Esophagus squamous epithelium (tissue), 5 donors: ENCODE measurements at places on chromosomes 5 and 9.

GRCh38 chr5:144162686-144163085 lies 7.8 kb downstream of the YIPF5 start:
- no peak for DNase-seq

DNA sequence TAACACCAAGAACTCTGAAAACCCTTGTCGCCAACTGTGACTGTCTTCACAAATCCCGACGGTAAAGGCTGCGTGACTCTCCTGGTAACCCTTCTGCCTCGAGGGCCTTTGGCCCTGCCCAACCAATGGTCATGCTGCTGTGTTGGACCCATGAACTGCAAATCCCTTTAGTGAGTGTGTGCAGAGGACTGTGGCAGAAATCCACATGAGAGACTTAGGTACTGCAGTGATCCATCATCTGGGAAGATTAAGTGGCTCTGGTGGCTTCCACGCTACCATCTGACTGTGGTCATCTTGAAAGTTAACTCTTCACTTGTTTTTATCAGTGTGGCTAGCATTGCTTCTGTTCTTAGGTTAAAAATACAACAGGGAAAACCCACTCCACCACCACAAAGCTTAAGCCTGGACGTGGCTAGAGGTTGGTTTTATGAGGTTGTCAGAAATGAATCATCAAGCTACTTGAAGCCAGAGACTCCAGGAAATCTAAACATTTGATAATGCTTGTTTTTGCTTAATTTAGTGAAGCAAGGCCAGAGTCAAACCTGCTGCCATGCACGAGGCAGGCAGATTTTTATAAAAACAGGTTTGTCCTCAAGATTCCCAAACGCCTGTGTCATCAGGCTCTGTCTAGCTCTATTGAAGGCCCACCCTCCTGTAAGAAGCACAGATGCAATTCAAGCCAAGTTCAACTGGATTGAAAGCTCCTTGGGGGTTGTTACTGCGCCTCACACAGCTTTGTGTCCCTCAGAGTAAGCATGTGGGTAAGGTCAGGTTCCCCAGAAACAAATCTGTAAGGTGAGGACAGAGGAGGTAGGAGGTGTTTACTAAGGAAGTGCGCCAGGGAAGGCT lies 52.7 kb upstream of the ERCC6L2 start:
- DNase-seq: no peak

DNA sequence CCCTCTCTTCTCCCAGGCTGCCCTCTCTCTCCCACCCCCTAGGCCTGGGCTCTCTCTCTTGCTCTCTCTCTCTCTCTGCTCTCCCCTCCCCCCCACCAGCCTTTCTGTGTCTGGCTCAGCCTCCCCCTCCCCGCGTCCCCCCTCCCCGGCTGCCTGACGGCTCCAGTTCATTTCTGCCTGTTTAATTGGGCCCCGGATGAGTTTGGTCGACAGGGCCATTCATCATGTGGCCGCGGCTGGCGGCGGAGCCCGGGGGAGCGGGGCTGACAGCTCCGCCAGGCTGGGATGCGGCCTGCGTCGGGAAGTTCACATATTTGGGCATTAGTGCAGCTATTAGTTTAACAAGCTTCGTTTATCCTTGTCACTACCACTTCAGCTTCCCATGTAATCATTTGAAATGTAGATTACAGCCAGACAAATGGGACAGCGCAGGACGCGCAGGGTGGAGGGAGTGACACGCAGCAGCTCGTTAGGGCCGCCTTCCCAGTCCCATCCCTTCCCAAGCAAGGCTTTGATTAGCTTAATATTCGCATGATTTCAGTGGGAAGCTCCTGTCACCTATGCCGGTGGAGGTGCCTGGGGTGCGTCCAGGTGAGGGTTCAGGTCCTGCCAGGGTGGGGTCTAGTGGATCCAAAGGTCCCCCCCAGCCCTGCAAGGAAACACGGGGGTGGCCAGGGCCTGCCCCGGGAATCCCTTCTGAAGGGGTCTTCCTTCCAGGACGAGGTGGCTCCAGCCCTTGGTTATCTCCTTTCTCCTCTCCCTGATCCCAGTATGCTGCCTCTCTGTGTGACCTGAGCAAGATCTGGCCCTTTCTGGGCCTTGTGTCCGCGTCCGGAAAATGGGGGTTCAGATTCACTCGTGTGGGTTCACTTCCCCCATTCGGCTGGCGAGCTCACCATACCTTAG lies 214.8 kb downstream of the PAX5 start:
- DNase-seq: no peak

- no peak for DNase-seq
Observed at GRCh38 chr9:98532574-98532973, 176.2 kb downstream of the GABBR2 start.

DNA sequence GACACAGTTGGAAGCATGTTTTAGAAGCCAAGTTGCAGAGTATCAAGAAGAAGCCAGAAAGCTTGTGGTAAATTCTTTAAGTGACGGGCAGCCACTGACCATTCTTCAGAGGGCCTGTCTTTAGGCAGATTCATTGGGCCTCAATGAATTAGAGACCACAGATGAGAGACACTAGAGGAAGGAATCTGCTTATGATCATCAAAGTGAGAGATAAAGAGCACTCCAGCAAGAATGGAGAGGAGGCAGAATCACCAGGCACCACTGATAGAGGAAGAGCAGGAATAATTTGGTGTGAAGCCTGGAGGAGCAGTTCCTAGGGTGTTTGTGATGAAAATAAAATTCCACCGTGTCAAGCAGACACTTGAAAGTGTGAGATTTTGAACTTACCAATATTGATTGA lies 365.9 kb upstream of the SLC30A5 start:
- no peak for DNase-seq

DNA sequence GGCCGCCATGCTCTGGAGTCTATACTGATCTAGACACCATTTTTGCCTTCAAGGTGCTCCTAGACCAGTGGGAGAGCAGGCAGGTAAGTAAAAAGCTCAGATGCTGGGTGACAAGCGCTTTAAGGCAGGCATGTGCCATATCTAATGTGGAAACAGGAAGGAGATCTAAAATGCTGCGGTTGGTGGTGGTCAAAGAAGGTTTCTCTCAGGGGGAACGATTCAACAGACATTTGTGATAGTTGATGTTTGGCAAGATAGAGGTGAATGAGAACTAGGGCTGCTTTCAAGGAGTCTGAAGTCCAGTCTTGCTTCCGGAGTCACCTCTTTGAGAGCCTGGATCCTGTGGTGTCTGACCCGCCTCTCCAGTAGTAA lies 146.2 kb upstream of the KLF4 start:
- DNase-seq: no peak

- no peak for DNase-seq
Observed at GRCh38 chr9:130532426-130533080, 46.8 kb upstream of the FUBP3 start.

- DNase-seq: no peak
Observed at GRCh38 chr9:135906291-135907005, 898 bp downstream of the CAMSAP1 start.

GRCh38 chr5:53472720-53473510 lies 7.5 kb upstream of the FST start:
- no peak for DNase-seq

DNA sequence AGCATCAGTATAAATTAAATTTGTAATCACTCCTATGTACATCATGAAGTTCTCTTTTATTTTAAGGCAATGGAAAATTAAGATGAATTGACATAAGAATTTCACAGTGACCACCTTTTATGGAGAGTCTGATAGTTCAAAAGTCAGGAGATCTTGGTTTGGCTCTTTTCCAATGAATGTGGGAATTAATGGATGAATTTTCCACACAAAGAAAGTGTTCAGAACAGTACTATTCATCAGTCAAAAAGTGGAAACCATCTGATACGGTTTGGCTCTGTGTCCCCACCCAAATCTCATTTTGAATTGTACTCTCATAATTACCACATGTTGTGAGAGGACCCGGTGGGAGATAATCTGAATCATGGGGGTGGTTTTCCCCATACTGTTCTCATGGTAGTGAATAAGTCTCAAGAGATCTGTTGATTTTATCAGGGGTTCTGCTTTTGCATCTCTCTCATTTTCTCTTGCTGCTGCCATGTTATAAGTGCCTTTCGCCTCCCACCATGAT lies 24.5 kb downstream of the CCDC125 start:
- no peak for DNase-seq

- DNase-seq: no peak
Observed at GRCh38 chr9:25936031-25936430, 257.8 kb upstream of the TUSC1 start.

- DNase-seq: no peak
Observed at GRCh38 chr9:9951556-9952160, 661.1 kb downstream of the PTPRD start.

GRCh38 chr5:145989428-145989827 lies 53.0 kb downstream of the SH3RF2 start:
- no peak for DNase-seq

DNA sequence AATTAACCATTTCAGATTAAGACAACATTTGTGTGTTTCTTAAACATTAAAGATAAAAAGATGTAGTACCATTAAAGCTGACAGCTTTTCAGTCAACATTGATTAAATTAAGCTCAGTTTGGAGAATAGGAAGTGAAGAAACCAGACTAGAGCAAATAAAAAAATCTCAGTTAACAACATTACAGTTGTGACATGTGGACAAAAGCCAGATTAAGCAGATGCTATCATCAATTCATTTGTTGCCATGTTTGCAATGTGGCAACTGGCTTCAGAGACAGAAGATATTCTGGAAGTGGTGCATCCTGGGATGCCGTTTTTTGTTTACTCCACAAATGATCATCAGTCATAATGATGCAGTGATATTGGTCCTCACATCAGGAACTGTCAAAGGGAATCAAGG lies 70.3 kb upstream of the CNTLN start:
- no peak for DNase-seq

DNA sequence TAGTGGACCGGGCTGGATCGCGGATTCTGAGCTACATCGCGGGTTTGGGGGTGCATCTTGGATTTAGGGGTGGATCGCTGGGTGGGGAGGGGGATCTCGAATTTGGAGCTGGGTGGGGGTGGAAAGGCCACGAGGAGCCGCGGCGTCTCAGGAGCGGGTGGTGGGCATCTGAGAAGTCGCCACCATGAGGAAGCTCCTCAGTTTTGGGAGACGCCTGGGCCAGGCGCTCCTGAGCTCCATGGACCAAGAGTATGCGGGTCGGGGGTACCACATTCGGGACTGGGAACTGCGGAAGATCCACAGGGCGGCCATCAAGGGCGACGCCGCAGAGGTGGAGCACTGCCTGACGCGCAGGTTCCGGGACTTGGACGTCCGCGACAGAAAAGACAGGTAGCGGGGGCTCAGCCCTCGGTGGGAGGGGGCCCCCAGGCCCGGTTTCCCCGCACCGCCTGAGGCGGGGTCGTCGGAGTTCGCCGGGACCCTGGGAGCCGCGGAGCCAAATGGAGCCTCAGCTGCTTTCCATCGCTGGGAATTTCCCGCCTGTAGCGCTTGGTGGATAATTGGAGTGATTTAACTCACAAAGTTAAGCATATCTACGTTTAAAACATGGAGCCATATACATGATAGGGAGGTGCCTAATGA lies 376 bp downstream of the ANKRD18B start:
- DNase-seq: no peak

DNA sequence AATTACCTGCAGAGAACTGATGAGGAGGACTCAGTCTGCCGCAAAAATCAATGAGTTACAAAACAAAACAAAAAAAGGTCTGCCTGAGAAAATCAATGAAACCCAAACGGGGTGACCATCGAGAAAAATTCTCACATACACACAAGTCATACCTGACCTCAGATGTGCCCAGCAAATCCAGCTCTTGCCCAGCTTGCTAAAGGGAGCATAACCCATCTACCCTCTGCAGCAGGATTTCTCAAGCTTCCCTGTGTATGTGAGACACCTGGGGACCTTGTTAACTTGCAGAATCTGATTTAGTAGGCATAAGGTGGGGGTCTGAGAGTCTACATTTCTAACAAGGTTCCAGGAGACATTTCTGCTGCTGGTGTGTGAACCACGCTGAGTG lies 126.3 kb downstream of the TLE1 start:
- no peak for DNase-seq

DNA sequence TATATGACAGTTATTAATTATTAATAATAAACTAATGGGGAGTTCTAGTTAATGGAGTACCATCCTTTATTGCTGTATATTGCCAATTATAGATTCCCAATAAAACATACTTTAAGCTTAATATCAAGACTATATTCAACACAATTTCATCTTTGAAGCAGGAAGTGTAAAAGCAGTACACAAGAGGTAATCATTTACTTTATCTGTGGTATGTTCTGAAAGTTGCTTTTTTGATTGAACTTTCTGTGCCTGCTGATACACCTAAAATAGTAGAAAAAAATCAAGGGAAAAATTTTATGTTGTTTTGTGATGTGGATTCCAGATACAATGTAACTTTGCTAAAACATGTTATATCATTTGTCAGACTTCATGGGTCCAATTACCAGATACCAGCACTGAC lies 58.0 kb downstream of the ACO1 start:
- DNase-seq: no peak

- no peak for DNase-seq
Observed at GRCh38 chr9:15033316-15033715, 123.1 kb upstream of the FREM1 start.

GRCh38 chr5:132591145-132591544 lies 34.4 kb downstream of the RAD50 start:
- DNase-seq: no peak

- no peak for DNase-seq
Observed at GRCh38 chr5:109035436-109035835, 287.7 kb downstream of the FER start.

GRCh38 chr9:135385793-135386192 lies 93.8 kb upstream of the PPP1R26 start:
- DNase-seq: no peak

- no peak for DNase-seq
Observed at GRCh38 chr5:98482321-98483300, 290.9 kb upstream of the RGMB start.

DNA sequence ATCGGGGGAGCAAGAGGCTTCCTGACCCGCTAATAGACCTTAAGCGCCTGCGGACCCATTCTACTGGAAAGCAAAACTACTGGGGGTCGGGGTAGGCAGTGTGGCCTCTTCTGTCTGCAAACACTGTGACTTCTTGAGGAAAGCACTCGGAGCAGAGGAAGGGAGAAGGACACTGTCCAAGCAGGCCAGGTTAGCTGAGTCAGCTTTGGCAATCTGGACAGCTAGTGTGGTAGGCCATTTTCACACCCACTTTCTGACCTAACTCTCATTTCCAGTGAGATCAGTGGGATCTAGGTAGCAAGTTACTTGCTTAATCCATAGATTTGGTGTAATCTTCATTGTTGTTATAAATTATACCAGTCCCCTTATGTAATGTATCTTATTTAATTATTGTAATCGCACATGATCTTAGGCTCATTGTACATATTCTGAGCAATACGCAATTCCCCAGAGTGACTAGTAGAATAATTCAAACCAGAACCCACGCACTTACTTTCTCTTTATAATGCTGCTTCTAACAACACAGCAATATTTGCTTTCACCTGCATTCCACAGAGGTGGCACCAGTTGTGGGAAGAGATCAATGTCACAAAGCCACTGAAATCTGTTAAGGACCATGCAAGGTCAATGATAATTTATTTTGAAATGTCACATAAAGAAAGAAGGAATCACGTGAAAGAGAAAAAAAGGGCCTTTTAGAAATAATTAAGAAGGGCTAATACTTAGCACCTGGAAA lies 82.9 kb downstream of the NREP start:
- DNase-seq: no peak
